ENCODE measurements at places on chromosomes 13 and 19.

GRCh38 chr19:16339361-16339725 is 14.7 kb downstream of the KLF2 start:
- no peak for DNase-seq

GRCh38 chr13:60583911-60584753 is 187.1 kb downstream of the TDRD3 start:
- DNase-seq: no peak

GRCh38 chr13:31949486-31949885 is 82.1 kb upstream of the FRY start:
- DNase-seq: no peak

GRCh38 chr13:99265821-99266426 is 7.7 kb upstream of the GPR18 start:
- DNase-seq: peak; percentile 27

DNA sequence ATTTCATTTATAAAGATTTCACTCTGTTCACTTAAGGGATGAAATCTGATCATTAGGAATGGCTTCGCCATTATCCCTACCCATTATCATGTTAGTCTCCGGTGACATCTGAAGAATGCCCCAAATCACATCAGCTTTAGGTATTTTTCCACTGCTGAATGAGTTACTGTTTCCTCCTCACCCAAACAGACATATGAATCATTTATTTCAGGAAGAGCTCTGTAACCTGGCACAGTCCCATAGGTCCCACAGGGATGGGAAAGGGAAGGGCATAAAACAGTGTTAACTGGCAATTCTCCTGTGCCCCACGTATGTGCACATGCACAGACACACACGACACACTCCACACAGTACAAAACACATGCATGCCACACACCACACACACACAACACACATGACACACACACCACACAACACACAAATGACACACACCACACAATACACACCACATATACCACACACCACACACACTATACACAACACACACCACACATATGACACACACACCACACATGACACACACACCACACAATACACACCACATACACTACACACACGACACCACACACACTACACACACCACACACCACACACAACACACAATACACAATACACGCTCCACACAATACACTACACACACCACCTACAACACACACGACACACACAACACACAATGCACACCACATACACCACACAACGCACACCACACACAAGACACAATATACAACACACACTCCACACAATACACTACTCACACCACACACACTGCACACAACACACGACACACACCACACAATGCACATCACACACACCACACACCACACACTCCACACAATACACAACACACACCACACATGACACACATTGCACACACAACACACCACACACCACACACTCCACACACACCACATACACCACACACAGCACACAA is 15.4 kb downstream of the TMEM255B start:
- DNase-seq: no peak

DNA sequence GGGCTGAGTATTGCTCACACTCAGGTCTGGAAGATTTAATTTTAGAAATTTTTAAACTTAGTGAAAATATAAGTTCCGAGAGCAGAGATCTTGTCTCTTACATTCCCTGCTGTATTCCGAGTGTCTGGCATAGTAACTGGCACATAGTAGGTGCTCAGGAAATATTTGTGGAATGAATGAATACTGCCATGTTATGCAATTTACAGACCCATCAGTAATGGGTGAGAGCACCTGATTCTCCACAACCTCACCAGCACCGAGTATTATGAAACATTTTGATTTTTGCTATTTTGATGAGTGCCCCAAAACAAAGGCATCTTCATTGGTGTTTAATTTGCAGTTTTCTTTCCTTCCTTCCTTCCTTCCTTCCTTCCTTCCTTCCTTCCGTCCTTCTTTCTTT is 15.8 kb upstream of the CLASRP start:
- no peak for DNase-seq

- DNase-seq: no peak
Measured at GRCh38 chr13:27774169-27774568, 18.1 kb upstream of the GSX1 start.

- DNase-seq: no peak
Measured at GRCh38 chr13:69092615-69093322, 1014.9 kb upstream of the ATXN8OS start.

DNA sequence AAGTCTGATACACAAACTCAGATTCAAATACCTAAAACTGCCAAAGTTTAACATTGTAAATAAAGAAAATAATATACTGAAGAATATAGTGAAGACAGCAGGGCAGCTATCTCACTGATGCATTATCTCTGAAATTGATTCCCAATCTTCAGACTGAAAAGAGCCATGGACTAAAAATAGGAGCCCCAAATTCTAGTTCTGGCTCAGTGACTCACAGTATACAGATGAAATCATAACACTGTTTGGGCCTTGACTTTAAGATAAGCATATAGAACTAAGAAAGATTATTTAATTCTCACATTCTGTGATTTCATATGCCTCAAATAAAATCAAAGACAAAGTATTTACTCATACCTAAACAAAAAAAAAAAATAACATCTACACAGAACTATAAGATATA is 53.9 kb downstream of the RBM26 start:
- no peak for DNase-seq

DNA sequence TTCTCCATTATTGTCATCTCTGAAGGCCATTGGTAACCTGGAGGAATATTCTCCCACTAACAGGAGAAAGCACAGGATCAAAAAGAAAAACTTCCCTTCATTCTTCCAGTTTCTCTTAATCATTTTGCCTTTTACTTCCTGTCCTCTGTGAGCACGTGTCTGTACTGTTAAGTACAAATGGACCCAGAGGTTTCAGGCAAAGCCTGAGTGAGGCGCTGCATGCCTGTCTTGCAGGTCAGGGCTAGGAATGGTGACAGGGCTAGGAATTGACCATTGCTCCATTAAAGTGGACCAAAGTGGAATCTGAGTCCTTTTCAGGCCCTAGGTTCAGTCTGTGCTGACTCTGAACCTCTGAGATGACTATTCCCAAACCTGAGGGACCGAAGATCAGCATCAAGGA is 326.7 kb downstream of the SHISA2 start:
- DNase-seq: no peak

DNA sequence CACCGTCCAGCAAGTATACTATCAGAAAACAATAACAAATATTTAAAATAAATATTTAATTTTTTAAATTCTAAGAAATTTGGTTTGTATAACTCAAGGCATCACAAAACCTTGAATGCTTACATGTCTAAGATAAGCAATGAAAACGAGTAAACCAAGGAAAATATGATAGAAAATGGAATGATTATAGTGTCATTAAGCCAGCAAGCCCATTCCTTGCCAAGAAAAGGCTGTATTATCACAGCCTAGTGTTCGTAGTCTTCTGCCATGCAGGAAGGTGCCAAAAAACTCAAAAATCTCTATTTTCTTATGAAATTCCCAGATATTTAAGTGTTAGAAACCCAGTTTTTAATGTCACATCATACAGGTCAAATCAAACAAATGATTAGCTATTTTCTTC is 136.4 kb downstream of the STOML3 start:
- DNase-seq: no peak

- DNase-seq: no peak
Measured at GRCh38 chr19:36819130-36819630, 19.0 kb downstream of the ZNF790 start.

GRCh38 chr19:51686171-51686570 is 7.0 kb upstream of the SPACA6 start:
- DNase-seq: no peak

- DNase-seq: no peak
Measured at GRCh38 chr13:61695147-61695546, 279.5 kb upstream of the PCDH20 start.

DNA sequence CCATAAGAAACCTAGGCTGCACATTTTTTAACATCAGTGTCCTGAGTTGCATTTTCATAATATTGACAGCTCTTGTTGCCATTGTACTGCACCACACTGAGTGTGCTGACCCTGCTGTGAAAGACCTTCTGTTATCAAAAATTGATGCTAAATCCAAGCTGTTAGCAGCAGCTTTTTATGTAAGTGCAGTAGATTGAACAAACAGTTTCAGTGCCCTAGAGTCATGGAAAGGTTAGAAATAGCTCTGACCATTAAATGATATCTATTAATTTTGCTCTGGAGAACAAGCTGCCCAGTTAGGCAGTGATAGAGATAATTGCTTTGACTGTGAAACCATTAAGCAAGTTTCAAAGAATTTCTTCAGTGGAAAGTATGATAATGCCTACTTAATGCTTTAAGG is 1289.2 kb upstream of the PCDH20 start:
- DNase-seq: no peak

DNA sequence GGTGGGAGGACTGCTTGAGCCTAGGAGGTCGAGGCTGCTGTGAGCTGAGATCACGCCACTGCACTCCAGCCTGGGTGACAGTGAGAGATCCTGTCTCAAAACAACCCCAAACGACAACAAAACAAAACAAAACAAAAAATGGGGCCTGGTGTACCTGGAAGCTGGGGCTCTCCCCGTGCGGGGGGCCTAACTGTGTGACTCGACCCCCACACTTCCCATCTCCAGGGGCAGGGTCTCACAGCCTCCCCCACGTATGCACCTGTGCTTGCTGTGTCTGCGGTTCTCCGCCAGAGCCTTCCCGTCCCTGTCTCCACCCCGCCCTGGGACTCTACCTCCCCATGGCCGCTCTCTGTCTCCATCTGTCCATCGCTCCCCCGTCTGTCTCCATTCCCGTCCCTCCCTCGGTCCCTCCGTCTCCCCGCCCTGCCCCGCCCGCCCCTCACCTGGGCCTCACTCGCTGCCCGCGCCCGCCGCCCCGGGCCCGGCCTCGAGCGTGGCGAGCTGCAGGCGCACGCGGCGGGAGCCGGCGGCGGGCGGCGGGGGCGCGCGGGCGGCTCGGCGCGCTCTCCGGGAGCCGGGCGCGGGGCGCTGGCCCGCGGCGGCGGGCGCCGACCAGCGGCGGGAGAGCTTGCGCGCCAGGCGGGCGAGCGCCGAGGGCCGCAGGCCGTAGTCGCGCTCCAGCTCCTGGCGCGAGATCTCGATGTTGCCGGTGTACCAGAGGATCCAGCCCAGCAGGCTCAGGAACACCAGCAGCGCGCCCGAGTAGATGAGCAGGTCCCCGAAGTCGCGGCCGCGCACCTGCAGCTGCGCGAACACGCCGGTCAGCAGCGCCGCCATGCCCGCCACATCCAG is 587 bp downstream of the TMEM238 start:
- DNase-seq: peak; percentile 72

- DNase-seq: no peak
Measured at GRCh38 chr19:6971366-6971765, 49.9 kb downstream of the MBD3L2B start.

DNA sequence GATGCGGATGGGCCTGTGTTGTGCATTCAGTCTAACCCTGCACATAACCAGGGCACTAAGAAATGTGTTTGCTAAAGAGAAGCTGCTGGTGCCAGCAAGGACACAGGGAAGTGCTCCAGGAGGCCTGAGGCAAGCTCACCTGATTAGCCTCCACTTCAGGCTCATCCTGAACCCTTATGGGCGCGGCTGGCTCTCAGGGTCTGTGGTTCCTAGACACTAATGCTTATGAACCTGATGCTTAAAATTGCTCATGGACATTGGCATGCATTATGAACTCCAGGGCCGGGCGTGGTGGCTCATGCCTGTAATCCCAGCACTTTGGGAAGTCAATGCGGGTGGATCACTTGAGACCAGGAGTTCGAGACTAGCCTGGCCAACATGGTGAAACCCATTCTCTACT is 34.3 kb downstream of the SERP2 start:
- DNase-seq: peak; percentile 31

GRCh38 chr19:29397748-29398147 is 128.0 kb upstream of the VSTM2B start:
- no peak for DNase-seq

DNA sequence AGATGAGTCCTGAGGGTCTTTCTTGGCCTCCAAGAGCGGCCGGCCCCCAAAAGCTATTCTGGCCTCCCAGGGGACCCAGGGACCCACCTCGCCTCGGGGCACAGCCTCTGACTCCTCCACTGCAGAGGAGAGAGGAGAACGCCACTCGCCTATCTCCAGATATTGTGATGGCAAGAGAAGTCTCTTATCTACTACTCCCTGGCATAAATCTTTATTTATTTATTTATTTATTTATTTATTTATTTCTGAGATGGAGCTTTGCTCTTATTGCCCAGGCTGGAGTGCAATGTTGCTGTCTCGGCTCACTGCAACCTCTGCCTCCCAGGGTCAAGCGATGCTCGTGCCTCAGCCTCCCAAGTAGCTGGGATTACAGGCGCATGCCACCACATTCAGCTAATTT is 11.0 kb downstream of the SLC7A9 start:
- no peak for DNase-seq

GRCh38 chr19:33219261-33219815 is 6.3 kb downstream of the SLC7A10 start:
- no peak for DNase-seq

DNA sequence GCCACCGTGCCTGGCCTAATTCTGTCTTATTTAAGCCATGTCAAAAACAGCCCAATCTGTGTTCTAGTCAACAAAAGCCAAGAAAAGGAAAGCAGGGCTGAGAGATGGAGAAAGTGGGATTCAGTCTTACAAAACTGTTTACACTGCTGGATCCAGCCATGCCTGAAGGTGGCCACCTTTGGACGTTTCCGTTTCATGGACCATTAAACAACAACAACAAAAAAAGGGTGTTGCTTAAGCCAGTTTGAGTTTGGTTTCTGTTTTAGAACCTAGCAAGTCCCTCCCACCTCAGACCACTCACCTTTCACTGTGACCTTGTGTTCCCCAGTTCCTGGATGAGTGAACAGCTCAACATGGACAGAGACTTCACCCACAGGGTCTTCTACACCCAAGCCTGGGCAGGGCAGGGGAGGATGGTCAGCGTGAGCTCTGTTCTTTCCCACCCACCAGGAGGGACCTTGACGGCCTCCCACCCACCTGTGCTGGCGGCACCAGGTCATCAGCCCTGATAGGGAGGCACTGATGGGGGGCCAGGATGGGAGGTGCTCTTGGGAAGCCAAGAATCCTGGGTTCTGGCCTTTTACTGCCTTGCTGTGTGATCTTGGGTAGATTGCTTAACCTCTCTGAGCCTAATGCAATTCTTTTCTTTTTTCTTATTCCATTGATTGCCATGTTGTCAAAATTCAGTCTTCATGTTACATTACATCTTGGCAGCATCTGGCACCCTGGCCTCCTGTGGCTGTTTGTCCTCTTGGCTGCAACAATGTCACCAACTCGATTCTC is 56.2 kb downstream of the COLGALT1 start:
- DNase-seq: no peak

DNA sequence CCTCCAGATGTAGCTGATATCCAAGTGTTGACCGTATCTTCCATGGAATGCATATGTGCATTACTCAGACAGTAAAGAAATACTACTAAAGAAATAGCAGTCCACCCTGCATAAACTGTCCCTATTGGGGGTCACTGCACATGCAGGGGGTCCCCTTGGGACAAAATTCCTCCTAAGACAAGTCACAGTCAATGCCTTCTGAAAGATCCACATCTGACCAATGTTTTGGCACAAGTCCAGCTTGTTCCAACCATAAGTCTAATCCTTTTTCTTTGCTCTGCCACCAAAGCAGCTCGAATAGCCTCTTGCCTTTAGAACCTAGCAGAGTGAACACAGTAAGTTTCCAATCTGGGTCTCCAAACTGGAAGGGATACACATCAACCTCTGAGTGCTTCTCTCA is 87.9 kb downstream of the DIAPH3 start:
- DNase-seq: no peak

Measured in NCI-H187 (cell line).